ENCODE measurements at places on chromosomes 2 and 18. TPM values are rescaled to one million over a fixed set of nuclear protein-coding genes. Genes with fewer than 3 reads are reported as not detected.

CHCHD5 gene
- 8.5 TPM for total RNA-seq

MC4R gene
- total RNA-seq: not detected

CYTIP gene
- not detected for total RNA-seq

SIX3 gene
- not detected for total RNA-seq

IL18RAP gene
- not detected for total RNA-seq

DHRS9 gene
- 3.7 TPM for total RNA-seq

DTYMK gene
- 37.2 TPM for total RNA-seq

DSG2 gene
- 0.19 TPM for total RNA-seq

FRZB gene
- under 0.01 TPM for total RNA-seq

CNTNAP5 gene
- total RNA-seq: not detected

UNC80 gene
- not detected for total RNA-seq

HEATR5B gene
- total RNA-seq: 28.4 TPM

UCN gene
- total RNA-seq: 0.38 TPM

UGT1A10 gene
- total RNA-seq: not detected

RSAD2 gene
- 0.33 TPM for total RNA-seq

EHBP1 gene
- 31.7 TPM for total RNA-seq

ANKRD30BL gene
- total RNA-seq: not detected

ARHGEF4 gene
- total RNA-seq: under 0.01 TPM

TBR1 gene
- total RNA-seq: 0.10 TPM

RESP18 gene
- total RNA-seq: not detected

AQP12A gene
- total RNA-seq: not detected

Measured in vein endothelial cell (primary cell).